ENCODE measurements at places on chromosomes 1 and 21. TPM values are rescaled to one million over a fixed set of nuclear protein-coding genes. Genes with fewer than 3 reads are reported as not detected.

CYP2J2 gene
- total RNA-seq = not detected

WLS gene
- 1.5 TPM for total RNA-seq

PPFIA4 gene
- 74.7 TPM for total RNA-seq

MPZ gene
- total RNA-seq = 16.4 TPM

RBM34 gene
- 94.2 TPM for total RNA-seq

HHAT gene
- 2.3 TPM for total RNA-seq

CR1L gene
- not detected for total RNA-seq

CYYR1 gene
- total RNA-seq = 40.7 TPM

MATN1 gene
- total RNA-seq = 0.22 TPM

ANKRD65 gene
- total RNA-seq = 38.4 TPM

PCP4L1 gene
- 1.1 TPM for total RNA-seq

TNNT2 gene
- total RNA-seq = not detected

SSX2IP gene
- 16.0 TPM for total RNA-seq

CCDC190 gene
- not detected for total RNA-seq

COL9A2 gene
- total RNA-seq = 3.3 TPM

SPRR3 gene
- not detected for total RNA-seq

MTARC1 gene
- 22.0 TPM for total RNA-seq

PCNX2 gene
- total RNA-seq = 44.5 TPM

HSF2BP gene
- total RNA-seq = 1.0 TPM

RNU1-2 gene
- 3,598 TPM for total RNA-seq

GJC2 gene
- total RNA-seq = 3.0 TPM

CLCA1 gene
- total RNA-seq = not detected

TSPEAR gene
- total RNA-seq = not detected

KRTAP12-2 gene
- not detected for total RNA-seq

LIN9 gene
- 7.1 TPM for total RNA-seq

MGST3 gene
- 128 TPM for total RNA-seq

GSTM2 gene
- total RNA-seq = 33.6 TPM

FAM163A gene
- total RNA-seq = not detected

RHEX gene
- not detected for total RNA-seq

SPATA45 gene
- not detected for total RNA-seq

THEM5 gene
- not detected for total RNA-seq

NCF2 gene
- total RNA-seq = not detected

PDPN gene
- total RNA-seq = 4.8 TPM

GADD45A gene
- total RNA-seq = 143 TPM

OR2L5 gene
- 0.22 TPM for total RNA-seq

FAM72B gene
- total RNA-seq = 2.1 TPM

DCAF6 gene
- 28.1 TPM for total RNA-seq

UTS2 gene
- not detected for total RNA-seq

GRIK3 gene
- total RNA-seq = 60.1 TPM

PTTG1IP gene
- total RNA-seq = 249 TPM

SFN gene
- total RNA-seq = 0.42 TPM

TMPRSS15 gene
- total RNA-seq = not detected

AGPAT3 gene
- 12.6 TPM for total RNA-seq

TP73 gene
- 13.0 TPM for total RNA-seq

PTPRC gene
- not detected for total RNA-seq

TCP10L gene
- 31.0 TPM for total RNA-seq

SPRTN gene
- total RNA-seq = 21.4 TPM

PAFAH2 gene
- 6.3 TPM for total RNA-seq
